Articular chondrocyte of knee joint (primary cell): ENCODE measurements at places on chromosomes 5 and 9. TPM values are rescaled to one million over a fixed set of nuclear protein-coding genes. Genes with fewer than 3 reads are reported as not detected.

The PAEP gene
- total RNA-seq, result not detected in 2 replicates

The IFNA21 gene
- total RNA-seq, result not detected in 2 replicates

The SLC44A1 gene
- 39.6 and 50.2 TPM in 2 replicates for total RNA-seq

The VAV2 gene
- total RNA-seq, result 14.3 and 14.8 TPM in 2 replicates

The WNT8A gene
- total RNA-seq, result not detected in 2 replicates

The RAPGEF6 gene
- total RNA-seq, result 18.9 and 23.3 TPM in 2 replicates

The ZNF658 gene
- total RNA-seq, result 7.3 and 10.4 TPM in 2 replicates

The SLCO6A1 gene
- not detected in 2 replicates for total RNA-seq

The TEX53 gene
- total RNA-seq, result not detected in 2 replicates

The PTGER4 gene
- 11.1 and 23.2 TPM in 2 replicates for total RNA-seq

The FOXD4L3 gene
- total RNA-seq, result not detected in 2 replicates

The SPATA31C1 gene
- total RNA-seq, result not detected in 2 replicates

The SLC9A3 gene
- 1.1 and 1.3 TPM in 2 replicates for total RNA-seq

The NR6A1 gene
- total RNA-seq, result 0.26 and 0.76 TPM in 2 replicates

The ARHGEF37 gene
- 1.3 and 1.6 TPM in 2 replicates for total RNA-seq

The LCN9 gene
- total RNA-seq, result not detected in 2 replicates

The GPR150 gene
- under 0.01 TPM in 1 of 2 replicates, not detected in the other for total RNA-seq

The QRFP gene
- not detected in 2 replicates for total RNA-seq

The PCDHGC5 gene
- 4.7 and 8.1 TPM in 2 replicates for total RNA-seq

The MCCC2 gene
- total RNA-seq, result 34.9 and 36.1 TPM in 2 replicates

The PDZD2 gene
- total RNA-seq, result 0.13 and 0.76 TPM in 2 replicates

The LCN15 gene
- not detected in 2 replicates for total RNA-seq

The OR1L8 gene
- total RNA-seq, result 0.11 and 0.13 TPM in 2 replicates

The CD14 gene
- 2.9 and 5.3 TPM in 2 replicates for total RNA-seq

The SPATA9 gene
- 0.11 and 1.7 TPM in 2 replicates for total RNA-seq

The CEL gene
- total RNA-seq, result 0.11 and 0.13 TPM in 2 replicates

The ARID3C gene
- total RNA-seq, result 0.26 TPM in 1 of 2 replicates, not detected in the other

The SPATA31E1 gene
- total RNA-seq, result not detected in 2 replicates

The HRCT1 gene
- 4.7 and 5.9 TPM in 2 replicates for total RNA-seq

The COL23A1 gene
- total RNA-seq, result under 0.01 TPM in 1 of 2 replicates, not detected in the other

The CTXN3 gene
- total RNA-seq, result 0.11 TPM in 1 of 2 replicates, not detected in the other

The MSMP gene
- 1.4 and 11.6 TPM in 2 replicates for total RNA-seq

The CD180 gene
- total RNA-seq, result under 0.01 TPM in 1 of 2 replicates, not detected in the other

The SPDL1 gene
- 12.5 and 25.5 TPM in 2 replicates for total RNA-seq

The GALNT12 gene
- total RNA-seq, result 20.4 and 26.9 TPM in 2 replicates

The TSSK1B gene
- total RNA-seq, result 0.43 and 0.52 TPM in 2 replicates

The OTULIN gene
- 23.4 and 28.1 TPM in 2 replicates for total RNA-seq

The PCDHA10 gene
- total RNA-seq, result 0.13 and 0.54 TPM in 2 replicates

The SLIT3 gene
- total RNA-seq, result 1.5 and 1.7 TPM in 2 replicates

The FCN2 gene
- not detected in 2 replicates for total RNA-seq

The SLC45A2 gene
- 0.11 and 0.13 TPM in 2 replicates for total RNA-seq

The DMGDH gene
- 7.2 and 8.4 TPM in 2 replicates for total RNA-seq

The DOCK8 gene
- 4.4 and 15.2 TPM in 2 replicates for total RNA-seq

The CCDC192 gene
- not detected in 2 replicates for total RNA-seq

The FNBP1 gene
- total RNA-seq, result 23.6 and 29.4 TPM in 2 replicates

The CCNH gene
- total RNA-seq, result 96.4 and 98.5 TPM in 2 replicates

The TLX3 gene
- total RNA-seq, result not detected in 2 replicates

The SPATA6L gene
- 1.8 TPM in 2 replicates for total RNA-seq

The LHX2 gene
- total RNA-seq, result 0.39 and 1.2 TPM in 2 replicates

The HTR4 gene
- 0.11 TPM in 1 of 2 replicates, not detected in the other for total RNA-seq

The SEMA4D gene
- total RNA-seq, result 1.2 and 1.3 TPM in 2 replicates
